ENCODE measurements at places on chromosomes 2 and 18.

GRCh38 chr2:118940486-118941120 is 1.4 kb upstream of the MARCO start:
- no peak for DNase-seq

DNA sequence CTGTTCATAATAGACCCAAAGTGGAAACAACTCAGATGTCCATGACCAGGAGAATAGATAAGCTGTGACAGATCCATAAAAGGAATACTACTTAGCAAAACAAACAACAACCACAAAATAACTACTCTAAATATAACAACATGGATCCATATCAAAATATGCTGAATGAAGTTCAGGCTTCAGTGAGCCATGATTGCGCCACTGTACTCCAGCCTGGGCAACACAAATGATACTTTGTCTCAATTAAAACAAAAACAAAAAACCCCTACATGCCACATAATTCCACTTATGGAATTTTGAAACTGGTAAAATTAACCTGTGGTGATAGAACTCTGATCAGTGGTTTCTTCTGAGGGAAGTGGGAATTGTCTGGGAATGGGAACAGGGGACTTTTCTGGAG is 11.2 kb upstream of the MYO3B start:
- no peak for DNase-seq

DNA sequence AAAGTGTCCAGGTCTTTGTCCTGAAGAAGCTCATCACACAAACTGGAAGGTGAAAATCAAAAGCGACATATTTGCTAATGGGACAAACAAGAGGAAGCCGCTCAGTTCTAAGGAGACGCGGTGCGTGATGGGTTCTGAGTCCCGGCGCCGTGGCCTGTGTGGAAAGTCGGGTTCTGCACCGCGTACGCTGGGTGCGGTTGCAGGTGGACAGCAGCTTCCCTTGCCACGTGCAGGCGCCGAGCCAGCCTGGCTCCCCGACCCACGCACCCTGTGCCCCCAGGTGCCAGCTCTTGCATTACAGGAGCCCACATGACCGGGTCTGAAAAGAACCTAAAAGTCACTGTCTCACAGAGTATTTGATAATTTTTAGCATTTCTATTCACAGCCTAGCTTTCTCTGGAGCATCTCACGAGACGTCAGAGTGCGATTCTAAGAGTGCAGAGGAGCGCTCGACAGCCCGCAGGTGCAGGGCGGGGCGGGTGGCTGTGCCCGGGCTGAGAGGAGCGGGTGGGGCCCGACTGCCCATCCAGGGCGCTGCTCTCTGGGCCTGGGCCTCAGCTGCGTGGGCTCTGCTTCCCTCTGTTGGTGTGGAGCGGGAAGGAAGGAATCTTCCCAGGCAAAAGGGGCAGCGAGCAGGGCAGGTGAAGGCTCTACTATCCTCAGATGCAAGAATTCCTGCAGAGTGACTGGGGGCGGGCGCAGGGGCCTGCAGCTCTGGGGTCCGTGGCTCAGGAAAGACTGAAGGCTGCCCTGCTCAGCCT is 39.4 kb downstream of the MYT1L start:
- no peak for DNase-seq

GRCh38 chr2:207282916-207283315 is 117.2 kb upstream of the KLF7 start:
- no peak for DNase-seq

- no peak for DNase-seq
Observed at GRCh38 chr2:76073992-76074604, 363.4 kb upstream of the GCFC2 start.

DNA sequence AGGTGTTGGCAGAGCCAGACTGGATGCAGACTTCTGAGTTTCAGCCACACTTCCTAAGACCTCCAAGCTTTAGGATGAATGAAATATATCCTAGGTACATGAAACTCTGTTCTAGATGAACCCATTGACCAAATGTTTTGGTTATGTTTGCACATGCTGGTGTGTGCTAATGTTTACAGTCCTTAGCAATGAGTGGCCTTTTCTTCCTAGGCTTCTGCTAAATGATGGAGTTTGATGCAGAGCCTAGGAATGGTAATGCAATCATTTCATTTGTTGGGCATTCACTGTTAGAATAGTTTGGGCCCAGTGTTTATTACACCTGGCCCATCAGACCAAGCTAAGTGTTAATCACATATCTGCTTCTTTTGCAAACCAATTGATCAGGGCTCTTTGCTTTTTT is 464.7 kb downstream of the MEIS1 start:
- DNase-seq = no peak

- no peak for DNase-seq
Observed at GRCh38 chr18:59055345-59056032, 84.2 kb upstream of the SEC11C start.

- no peak for DNase-seq
Observed at GRCh38 chr2:120769787-120770120, 34.1 kb downstream of the GLI2 start.

DNA sequence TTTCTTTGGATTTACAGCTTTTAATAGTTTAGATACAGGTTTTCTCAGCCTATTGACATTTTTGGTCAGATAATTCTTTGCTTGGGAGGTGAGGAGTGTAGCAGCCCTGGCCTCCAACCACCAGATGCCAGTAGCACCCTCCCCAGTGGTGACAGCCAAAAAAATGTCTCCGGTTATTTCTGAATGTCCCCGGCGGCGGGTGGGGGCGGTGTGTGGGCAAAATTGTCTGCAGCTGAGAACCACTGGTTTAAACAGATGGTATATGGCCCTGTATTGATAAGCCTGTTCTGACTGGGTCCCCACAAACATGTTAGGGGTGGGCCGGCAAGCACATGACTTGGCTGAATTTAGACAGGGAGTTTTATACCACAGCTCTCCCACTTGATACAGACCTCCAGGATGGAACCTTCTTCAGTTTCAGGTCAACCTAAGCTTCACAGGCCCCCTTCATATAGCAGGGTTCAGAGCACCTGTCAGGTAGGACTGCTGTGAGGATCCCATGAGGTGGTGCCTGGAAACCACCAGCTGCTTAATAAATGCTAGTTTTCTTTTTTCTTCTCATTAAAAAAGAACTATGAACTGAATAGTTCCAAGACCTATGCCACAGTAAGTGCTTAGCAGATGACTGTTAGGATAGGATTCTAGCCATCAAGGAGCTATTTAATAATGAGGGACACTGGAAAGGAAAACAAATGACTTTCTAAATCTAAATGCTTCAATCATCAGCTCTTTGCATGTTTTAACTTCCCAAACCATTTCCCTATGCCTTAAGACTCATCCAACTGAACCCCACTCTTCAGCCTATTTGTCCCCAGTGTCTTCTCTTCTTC is 18.1 kb downstream of the LPIN2 start:
- no peak for DNase-seq

GRCh38 chr2:226020956-226021355 is 621.4 kb downstream of the NYAP2 start:
- no peak for DNase-seq

GRCh38 chr18:65811307-65811706 is 60.5 kb downstream of the CDH7 start:
- DNase-seq = no peak

DNA sequence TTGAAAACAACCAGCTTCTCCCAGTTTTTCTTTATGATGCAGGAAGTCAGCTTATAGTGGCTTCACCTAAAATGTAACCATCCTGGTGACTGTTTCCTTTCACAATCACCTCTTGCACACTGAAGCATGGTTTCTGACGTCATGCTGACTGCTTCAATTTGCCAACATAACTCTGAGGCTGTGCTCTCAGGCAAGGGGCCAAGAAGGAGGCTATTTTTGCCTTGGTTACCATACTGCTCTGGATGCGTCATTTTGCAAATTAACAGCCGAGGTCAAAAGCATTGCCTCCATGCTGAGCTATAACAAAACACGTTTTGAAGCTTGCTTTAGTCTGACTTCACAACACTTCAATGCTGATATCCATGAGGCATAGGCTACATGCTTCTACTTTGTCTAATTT is 397.8 kb downstream of the METTL4 start:
- DNase-seq = no peak

GRCh38 chr2:153106802-153107477 is 371.6 kb downstream of the RPRM start:
- no peak for DNase-seq

GRCh38 chr2:111122631-111123421 is 2.1 kb downstream of the BCL2L11 start:
- DNase-seq = peak; percentile 88

DNA sequence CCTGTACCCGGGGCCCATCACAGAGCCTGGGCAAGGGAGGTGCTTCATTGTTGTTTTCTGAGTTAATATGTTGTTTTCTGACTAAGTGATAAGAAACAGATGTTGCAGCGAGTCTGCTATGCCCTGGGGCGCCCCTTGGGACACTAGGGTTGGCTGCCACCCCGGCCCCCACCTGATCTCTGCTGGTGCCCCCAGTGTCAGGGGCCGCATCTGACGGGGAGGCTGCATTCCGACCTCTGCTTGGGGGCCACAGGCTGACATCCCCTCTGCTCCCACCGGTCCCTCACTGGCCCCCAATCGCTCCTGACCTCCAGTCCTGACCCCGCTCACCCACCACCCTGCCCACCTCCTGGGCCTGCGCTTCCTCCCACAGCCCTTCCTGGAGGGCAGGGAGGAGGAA is 65.9 kb downstream of the LONRF2 start:
- DNase-seq = no peak

DNA sequence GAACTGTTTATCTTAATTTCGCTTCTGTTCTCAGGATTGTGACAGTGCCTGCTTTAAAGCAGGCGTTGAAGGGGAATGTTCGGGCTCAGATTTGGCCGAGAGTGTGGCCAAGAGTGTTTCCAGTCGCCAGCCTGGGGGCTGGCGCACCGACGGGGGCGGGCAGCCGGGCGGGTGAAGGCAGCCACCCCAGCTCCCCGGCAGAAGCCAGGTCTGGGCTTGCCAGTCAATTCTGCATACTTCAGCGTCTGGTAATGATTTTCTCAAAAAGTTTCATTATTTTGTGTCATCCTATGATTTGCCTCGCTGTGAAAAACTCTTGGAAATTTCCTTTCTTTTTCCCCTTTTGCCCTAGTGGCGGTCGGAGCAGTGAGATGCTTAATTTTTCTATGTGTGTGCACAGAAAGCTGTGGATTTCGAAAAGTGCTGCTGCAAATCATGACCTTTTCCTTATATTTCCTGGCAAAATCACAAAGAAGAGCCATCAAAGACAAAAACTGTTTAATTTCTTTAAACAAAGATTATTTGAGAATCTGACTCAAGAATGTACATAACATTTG is 856 bp downstream of the FAM228A start:
- DNase-seq = no peak

DNA sequence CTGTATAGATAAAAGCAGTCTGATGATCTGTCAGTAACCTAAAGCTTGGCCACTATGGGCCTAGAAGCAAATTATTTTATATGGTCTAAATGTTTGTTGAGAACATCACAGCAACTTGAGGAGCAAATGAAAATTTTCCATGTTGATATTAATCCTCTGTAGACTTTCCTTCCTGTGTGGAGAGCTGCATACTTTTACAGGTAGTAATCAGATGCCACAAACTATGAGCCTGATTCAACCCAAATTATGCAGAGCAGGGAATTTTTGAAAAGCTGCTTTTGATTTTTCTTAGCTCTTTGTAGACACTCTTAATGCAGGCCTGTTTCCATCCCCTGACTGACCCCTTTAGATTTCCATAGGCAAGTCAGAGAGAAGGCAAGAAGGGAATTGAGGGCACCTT is 17.3 kb downstream of the PAX3 start:
- DNase-seq = no peak

DNA sequence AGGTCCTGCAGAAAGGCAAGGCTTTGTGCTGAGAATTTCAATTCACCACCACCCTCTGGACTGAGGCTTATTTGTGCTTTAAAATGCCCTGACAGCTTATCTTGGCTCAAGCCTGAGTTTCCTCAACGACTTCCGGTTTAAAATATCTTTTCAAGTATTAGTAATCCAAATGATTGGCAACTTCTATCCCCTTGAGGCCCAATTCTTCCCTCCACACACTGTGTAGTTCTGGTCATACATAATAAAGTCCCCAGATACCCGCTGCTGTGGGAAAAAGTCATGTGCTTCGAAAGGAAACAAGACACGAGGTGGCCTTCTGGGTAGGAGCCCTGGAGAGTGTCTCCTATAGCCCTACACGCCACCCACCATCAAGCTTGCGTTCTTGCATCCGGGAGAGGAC is 393.4 kb downstream of the ALK start:
- DNase-seq = no peak

DNA sequence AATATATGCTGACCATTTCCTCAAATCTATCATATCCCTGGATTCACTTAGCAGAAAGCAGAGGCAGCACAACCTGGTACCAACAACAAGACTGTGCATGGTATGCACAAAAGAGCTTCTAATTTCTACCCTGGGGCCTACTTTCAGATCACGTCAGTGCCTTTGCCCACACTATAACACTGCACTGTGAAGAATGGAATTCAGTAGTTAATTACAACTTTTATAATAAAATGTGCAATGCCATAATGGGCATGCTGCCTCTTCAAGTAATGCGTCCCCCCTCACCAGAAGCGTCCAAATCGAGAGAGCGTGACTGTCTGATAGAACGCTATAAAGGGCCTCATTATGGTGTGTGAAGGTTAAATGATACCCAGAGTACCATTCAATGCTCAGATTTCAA is 328.1 kb upstream of the PKDCC start:
- DNase-seq = no peak

GRCh38 chr18:58231930-58232329 is 187.9 kb downstream of the NEDD4L start:
- no peak for DNase-seq

GRCh38 chr2:71614976-71615766 is 161.8 kb downstream of the DYSF start:
- DNase-seq = peak; percentile 66

GRCh38 chr18:56851774-56852173 is 200.6 kb downstream of the WDR7 start:
- DNase-seq = no peak

DNA sequence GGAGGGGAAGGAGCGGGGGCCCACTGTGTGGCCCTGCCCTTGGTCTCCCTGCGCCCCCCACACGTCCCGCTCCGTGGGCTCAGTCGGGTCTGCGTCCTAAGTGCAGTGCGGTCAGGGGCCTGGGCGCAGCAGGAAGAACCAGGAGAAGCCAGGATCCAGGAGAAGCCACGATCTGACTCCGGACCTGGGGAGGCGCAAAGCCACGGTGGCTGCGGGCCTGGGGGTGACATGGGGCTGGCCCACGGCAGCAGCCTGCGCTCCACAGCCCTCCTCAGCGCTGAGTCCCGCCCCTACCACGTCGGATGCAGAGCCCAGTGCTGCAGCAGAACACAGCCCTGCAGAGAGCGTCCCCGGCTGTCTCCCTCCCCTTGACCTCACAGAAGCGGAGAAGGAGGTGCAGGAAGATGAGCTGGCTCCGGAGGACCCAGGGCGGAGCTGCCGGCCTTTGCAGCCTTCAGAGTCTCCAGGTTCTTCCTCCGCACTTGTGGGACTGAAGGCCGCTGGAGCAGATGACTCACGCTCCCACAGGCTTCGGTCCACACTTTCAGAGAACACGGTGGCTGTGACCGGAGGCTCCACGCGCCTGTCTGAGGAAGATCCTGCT is 589.2 kb upstream of the SALL3 start:
- DNase-seq = no peak

- no peak for DNase-seq
Observed at GRCh38 chr18:43563780-43564179, 286.5 kb upstream of the SYT4 start.

GRCh38 chr2:131014141-131014540 is 79.1 kb downstream of the FAM168B start:
- DNase-seq = no peak

All from osteocyte (in vitro differentiated cells).